ENCODE measurements at places on chromosomes 7 and 10. TPM values are rescaled to one million over a fixed set of nuclear protein-coding genes. Genes with fewer than 3 reads are reported as not detected.

DNA sequence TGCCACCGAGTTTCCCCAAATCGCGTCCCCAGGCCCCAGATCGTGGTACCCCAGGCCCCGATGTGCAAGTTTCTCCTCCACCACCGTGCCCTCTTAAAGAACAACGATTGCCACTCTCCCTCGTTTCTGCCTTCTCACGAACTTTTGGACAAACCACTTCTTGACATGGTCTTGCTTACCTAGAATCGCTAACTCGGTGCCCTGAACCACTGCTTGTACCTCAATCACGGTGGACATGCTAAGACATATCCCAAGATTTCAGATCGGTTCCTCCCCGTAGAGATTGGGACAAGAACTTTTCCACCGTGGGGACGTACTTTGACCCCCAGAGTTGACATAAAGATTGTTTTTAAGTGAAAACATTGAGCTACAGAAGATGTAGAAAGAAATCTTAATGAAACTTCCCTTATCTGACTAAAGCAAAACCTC lies 477 bp upstream of the ZC3HAV1 start:
- H3K36me3 ChIP-seq = peaks cover 40% of the 10 kb centered on the region
- H3K4me3 ChIP-seq = peak overlapping the region; percentile 100

DNA sequence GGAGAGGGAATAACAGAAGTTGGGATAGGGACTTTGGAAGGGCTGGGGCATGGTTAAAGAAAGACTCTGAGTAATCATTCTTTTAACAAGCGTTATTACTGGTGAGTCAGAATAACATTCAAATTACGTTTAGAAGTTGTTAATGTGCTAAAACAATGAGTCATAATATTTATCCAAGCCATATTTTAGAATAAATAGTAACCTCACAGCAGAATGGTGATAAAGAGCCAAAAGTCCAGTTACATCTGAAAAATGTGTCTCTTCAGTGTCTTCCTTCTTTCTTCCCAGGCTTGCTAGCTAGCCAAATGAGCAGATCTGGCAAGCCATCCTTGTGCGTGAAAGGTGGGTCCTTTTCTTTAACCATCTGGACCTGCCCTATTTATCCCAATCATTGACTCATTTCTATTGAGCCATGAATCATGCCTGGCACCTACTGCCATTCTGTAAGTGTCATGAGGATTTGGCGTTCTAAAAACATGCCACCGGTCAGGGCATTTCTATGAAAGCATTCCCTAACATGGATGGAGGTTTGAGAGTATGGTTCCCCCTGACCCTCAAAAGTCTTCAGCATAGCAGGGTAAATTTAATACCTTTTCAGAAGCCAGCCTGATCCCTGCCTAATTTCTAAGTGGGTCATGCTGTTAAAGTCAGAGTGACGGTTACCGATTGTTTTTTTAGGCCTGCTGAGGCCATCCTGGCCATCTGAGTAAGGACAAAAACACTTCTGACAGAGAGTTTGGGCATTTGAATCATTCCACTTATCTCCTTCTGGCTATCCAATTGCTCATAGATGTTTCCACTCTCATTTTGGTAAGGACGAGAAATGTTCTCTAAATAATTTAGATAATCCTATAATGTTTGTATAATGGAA lies 26.9 kb downstream of the MYPN start:
- H3K27me3 ChIP-seq = peaks cover 24% of the 10 kb centered on the region
- no peak overlapping the region for H3K4me3 ChIP-seq
- no peak for DNase-seq
- peaks cover 2% of the 10 kb centered on the region for H3K4me1 ChIP-seq
- no peaks in the 10 kb centered on the region for H3K36me3 ChIP-seq

The HOXA4 gene
- not detected for total RNA-seq

GRCh38 chr7:151429560-151430331 lies 10.2 kb downstream of the CRYGN start:
- H3K4me1 ChIP-seq = peaks cover 34% of the 10 kb centered on the region
- no peaks in the 10 kb centered on the region for H3K36me3 ChIP-seq
- DNase-seq = peak; percentile 59
- H3K27me3 ChIP-seq = peaks cover 4% of the 10 kb centered on the region
- peak overlapping the region; percentile 10 for H3K4me3 ChIP-seq
- H3K27ac ChIP-seq = peak overlapping the region; percentile 34

The DYNC1I1 gene
- not detected for total RNA-seq

DNA sequence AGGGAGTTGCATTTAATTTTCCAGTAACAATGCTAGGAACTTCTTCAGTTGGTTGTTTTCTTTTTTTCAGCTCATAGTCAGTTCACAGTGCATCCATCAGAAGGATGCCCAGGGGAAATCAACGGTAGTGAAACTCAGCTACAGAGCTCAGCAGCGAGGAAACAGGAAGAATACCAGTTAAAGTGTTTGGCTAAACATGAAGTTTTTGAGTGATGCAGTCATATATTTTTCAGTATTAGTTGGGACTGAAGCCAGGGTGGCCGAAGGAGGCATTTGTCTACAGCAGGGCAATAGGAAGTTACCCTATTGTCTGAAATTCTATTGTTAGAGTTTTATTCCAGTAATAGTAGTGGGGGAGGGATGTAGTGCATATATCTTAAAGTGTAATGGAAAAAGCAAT lies 45.3 kb upstream of the MALRD1 start:
- DNase-seq = no peak
- H3K4me1 ChIP-seq = no peaks in the 10 kb centered on the region
- no peaks in the 10 kb centered on the region for H3K27me3 ChIP-seq
- H3K27ac ChIP-seq = no peak overlapping the region
- H3K36me3 ChIP-seq = no peaks in the 10 kb centered on the region

DNA sequence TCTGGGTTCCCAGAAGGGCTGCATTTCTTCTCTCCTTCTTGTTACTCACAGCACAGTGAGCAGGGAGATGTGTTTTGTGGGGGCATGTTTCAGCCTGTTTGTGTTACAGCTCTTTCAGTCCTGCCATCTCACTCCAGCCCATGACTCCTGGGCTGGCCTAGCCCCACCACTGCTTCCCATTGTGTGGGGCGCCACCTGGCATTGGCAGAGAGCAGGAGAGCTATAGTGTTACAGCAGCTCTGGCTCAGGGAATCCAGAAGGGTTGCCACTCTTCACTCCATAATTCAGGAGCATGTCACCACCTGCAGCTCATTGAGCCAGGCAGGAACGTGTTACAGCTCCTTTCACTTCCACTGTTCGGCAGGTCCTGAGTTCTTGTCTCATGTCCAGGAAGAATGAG lies 30.0 kb downstream of the CLDN12 start:
- no peaks in the 10 kb centered on the region for H3K4me1 ChIP-seq
- no peak overlapping the region for H3K4me3 ChIP-seq
- no peak overlapping the region for H3K27ac ChIP-seq

DNA sequence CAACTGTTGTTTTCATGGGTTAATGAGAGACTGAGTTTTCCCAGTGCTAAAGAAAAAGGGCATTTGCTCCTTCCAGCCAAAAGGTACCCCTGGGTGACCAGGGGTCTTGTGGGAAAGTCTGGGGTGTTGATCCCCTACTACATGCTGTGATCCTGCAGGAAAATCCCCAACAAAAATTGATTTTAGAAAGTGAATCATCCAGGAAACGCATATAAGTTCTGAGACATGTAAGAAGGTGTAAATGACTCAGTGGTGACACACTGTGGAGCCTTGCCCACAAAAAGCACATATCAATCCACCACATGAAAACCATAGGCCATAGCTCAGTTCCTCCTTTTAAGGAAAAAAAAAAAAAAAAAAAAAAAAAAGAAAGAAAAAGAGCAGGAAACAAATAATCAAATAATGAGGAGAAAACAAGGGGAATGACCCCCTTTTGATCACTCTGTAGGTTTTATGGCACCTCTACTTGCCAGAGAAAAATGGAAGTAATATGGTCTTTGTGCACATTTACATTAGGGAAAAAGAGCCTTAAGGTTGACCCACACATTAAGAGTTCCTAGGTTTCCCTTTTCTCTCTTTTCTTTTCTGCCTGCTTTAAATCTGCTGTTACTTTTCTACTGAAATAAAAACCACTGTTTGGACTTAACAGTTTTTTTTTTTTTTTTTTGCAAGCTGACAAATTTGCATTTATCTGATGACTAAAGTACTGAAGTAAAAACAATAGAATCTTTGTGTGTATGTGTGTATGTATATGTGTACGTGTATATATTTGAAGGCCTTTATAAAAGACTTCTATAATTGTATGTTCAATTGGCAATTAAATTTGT lies 386.0 kb downstream of the KIF20B start:
- H3K36me3 ChIP-seq = no peaks in the 10 kb centered on the region
- H3K4me1 ChIP-seq = peaks cover 9% of the 10 kb centered on the region
- peaks cover under 1% of the 10 kb centered on the region for H3K27me3 ChIP-seq
- H3K27ac ChIP-seq = no peak overlapping the region
- DNase-seq = no peak

The MRC1 gene
- total RNA-seq = not detected

- DNase-seq = no peak
- peaks cover 1% of the 10 kb centered on the region for H3K4me1 ChIP-seq
- no peak overlapping the region for H3K27ac ChIP-seq
These were observed 36.6 kb upstream of the PDLIM1 start for GRCh38 chr10:95327367-95327766.

- H3K36me3 ChIP-seq = no peaks in the 10 kb centered on the region
- no peak overlapping the region for H3K4me3 ChIP-seq
These were observed 115.0 kb upstream of the KIF5B start for GRCh38 chr10:32171204-32171603.

The RINT1 gene
- total RNA-seq = 25.7 TPM

- DNase-seq = no peak
- no peak overlapping the region for H3K4me3 ChIP-seq
- H3K27me3 ChIP-seq = peaks cover 17% of the 10 kb centered on the region
- H3K4me1 ChIP-seq = no peaks in the 10 kb centered on the region
- H3K27ac ChIP-seq = no peak overlapping the region
- H3K36me3 ChIP-seq = no peaks in the 10 kb centered on the region
These were observed 158.0 kb upstream of the NPVF start for GRCh38 chr7:25386311-25386744.

DNA sequence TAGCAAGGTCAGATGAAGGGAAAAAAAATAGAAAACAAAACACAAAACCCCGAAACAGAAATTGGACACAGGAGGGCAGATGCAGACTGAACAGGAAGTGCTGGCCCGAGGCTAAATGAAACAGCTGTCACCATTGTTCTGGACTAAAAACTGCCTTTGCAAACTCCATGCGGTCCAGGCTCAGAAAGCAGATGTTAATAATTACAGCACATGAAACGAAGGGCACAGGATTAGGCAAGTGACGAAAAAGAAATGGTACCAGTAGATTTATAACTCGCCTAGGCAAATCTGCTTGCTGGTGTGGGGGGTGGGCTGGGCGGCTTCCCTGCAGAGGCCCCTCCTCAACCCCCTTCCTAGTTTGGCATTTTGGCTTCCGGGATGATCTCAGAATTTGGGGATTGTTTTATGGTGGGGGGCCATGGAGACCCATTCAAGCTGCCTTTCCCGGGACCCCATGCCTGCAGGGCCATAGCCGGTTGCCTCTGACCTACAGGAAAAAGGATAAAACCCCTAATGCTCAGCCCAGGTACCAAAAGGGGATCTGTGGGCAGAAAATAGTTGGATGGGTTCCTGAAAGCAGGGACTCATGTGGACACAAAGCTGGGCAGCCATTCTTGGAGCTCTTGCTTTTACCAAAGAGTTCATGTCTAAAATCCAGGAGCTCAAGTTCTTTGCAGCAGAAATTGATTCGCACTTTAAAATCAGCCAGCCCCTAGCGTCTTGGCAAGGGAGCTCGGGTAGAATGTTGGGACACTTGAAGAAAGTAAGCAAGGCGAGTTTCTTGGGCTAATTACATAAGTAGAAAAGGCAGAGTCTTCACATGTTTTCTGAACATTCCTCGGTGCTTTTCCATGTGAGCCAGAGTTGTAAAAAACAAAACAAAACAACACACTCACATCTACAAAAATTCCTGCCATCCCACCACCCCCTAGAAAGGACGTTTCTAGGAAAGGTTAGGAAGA lies 39.0 kb upstream of the EMX2 start:
- no peak for DNase-seq
- H3K27ac ChIP-seq = no peak overlapping the region
- H3K4me3 ChIP-seq = no peak overlapping the region
- no peaks in the 10 kb centered on the region for H3K4me1 ChIP-seq

DNA sequence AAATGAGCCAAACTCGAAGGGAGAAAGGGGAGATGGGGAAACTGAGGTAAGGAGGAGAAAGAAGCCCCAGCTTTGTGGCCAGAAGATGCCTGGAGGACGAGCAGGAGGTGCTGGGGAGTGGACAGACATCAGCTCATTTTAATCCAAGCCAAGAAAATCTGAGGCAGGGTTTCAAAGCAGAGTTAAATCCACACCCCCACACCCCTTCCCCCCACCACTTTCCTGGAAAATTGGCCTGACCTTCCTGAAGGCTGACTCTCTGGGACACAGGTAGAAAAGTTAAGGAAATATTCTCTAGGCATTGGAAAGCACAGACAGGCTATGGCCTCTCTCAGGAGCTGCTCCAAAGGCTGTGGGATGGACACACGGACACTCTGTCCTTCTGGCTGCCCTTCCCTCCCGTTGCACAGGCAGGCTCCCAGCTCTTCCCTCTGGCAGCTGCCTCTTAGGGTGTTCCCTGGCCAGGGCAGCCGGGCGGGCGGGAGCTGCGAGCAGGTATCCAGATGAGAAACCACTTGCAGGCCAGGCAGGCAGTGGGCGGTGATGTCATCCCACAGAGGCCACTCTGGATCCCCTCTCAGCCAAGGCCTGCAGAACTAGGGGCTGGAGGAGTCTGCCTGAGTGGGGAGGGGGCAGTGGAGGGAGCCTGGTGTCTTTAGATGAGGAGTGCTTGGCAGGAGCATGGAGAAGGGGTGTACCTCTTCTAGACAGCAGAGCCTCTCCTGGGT lies 171.8 kb downstream of the NEURL1 start:
- H3K36me3 ChIP-seq = no peaks in the 10 kb centered on the region
- no peaks in the 10 kb centered on the region for H3K27me3 ChIP-seq
- H3K4me3 ChIP-seq = no peak overlapping the region
- DNase-seq = no peak
- no peak overlapping the region for H3K27ac ChIP-seq

The FRMD4A gene
- 0.32 TPM for total RNA-seq

The AMZ1 gene
- total RNA-seq = 0.07 TPM

The IFIT1B gene
- total RNA-seq = not detected

The ZMYND11 gene
- total RNA-seq = 28.3 TPM

- no peak overlapping the region for H3K27ac ChIP-seq
- H3K27me3 ChIP-seq = no peaks in the 10 kb centered on the region
- no peaks in the 10 kb centered on the region for H3K4me1 ChIP-seq
These were observed 650.4 kb downstream of the NXPH1 start for GRCh38 chr7:9083837-9084236.

GRCh38 chr10:114855776-114856543 lies 34.4 kb downstream of the FHIP2A start:
- H3K27ac ChIP-seq = peak overlapping the region; percentile 90
- peaks cover 21% of the 10 kb centered on the region for H3K4me1 ChIP-seq
- peaks cover 75% of the 10 kb centered on the region for H3K36me3 ChIP-seq

- H3K4me3 ChIP-seq = no peak overlapping the region
- no peaks in the 10 kb centered on the region for H3K27me3 ChIP-seq
- peaks cover 53% of the 10 kb centered on the region for H3K36me3 ChIP-seq
- H3K27ac ChIP-seq = peak overlapping the region; percentile 99
These were observed 100.4 kb upstream of the PDGFA start for GRCh38 chr7:620056-620455.

The OIT3 gene
- total RNA-seq = not detected

The CYP3A7 gene
- not detected for total RNA-seq

Measured in activated T-helper 2 cell treated with anti-CD3 and anti-CD28 coated beads, Interferon-gamma antibody, Interleukin-2, Interleukin-4, amounts not matched to agents 10 μg/mL and 5 μg/mL and 100 μg/mL, durations not matched to agents 14 hours and 24 hours and 36 hours (primary cell).